RPMI8226 (cell line): ENCODE measurements at places on chromosomes 5 and 9.

DNA sequence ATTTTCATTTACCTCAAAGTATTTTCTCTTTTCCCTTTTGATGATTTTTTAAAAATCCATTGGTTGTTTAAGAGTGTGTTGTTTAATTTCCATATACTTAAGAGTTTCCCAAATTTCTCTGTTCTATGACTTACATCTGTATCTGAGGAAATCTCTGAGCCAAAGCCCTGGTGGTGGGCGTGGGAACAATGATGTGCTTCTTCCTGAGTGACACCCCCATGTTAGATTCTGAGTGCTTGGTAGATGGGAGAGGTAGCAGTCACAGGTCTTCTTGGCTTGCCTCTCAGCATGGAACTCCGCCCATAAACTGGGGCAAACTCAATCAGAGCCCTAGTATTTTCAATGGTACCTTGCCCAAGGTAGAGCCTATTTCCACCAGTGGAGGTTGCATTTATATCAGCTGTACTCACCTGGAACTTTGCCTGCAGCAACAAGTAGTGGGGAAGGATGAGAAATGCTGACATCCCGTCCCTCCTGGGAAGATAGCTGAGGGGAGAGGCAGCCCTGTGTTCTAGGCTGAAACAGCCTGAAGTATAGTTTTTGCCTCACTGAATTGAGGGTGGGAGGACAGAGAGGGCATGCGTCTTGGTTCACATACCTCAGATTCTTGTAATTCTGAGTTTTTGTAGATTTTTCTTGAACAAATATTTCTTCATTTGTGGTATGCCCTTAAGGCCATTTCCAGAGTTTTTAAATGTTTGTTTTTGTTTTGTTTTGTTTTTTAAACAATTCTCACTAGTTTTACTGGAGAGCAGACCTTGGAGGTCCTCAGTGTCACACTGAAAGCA lies 26.4 kb downstream of the C9orf43 start:
- no peak for DNase-seq

GRCh38 chr5:146758938-146759337 lies 119.6 kb downstream of the PPP2R2B start:
- DNase-seq: no peak

GRCh38 chr5:11655681-11656080 lies 248.6 kb downstream of the CTNND2 start:
- DNase-seq: peak; percentile 69

GRCh38 chr5:32099486-32100035 lies 74.6 kb downstream of the GOLPH3 start:
- DNase-seq: no peak

- no peak for DNase-seq
These were observed 191.0 kb downstream of the PJA2 start for GRCh38 chr5:109218818-109219217.

- DNase-seq: no peak
These were observed 196.7 kb downstream of the PBX3 start for GRCh38 chr9:125943831-125944230.
